ENCODE measurements at places on chromosomes 7 and 10.

DNA sequence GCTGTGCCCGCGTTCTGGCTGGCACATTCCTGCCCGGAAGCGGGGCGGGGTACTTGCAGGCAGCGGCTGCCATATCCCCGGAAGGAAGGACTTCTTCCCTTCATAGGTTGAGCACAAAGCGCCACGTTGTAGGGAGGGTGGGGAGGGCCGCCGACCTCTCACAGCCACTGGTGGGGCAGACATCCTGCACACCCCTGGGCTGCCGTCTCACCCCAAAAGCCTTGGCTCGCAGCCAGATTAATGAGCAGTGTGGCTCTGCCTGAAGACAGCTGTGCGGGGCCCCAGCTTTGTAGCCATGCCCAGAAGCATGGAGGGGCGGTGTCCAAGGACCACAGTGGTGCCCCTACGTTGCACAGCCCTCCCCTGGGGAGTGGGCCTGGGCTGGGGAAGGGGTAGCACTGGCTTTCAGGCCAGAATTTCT lies 54.3 kb upstream of the DPYSL4 start:
- DNase-seq = no peak

GRCh38 chr7:158097106-158097452 lies 490.5 kb downstream of the PTPRN2 start:
- DNase-seq = no peak

DNA sequence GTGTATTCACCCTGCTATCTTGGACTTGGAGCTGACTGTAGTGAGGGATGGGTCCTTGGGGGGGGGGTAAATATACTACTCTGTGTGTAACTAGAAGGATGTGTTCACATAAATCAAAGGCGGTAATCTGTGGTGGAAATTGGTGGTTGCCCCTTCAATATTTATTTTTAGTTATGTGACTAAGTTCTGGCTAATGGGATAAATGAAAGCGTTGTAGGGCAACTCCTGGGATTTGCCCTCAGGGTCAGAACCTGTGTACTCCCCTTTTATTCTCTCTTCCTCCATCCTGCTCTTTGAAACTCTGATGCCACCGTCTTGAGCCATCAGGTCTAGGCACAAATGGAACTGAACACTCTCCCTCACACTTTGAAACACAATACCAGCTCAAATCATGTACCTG lies 24.3 kb upstream of the ST7 start:
- DNase-seq = no peak

DNA sequence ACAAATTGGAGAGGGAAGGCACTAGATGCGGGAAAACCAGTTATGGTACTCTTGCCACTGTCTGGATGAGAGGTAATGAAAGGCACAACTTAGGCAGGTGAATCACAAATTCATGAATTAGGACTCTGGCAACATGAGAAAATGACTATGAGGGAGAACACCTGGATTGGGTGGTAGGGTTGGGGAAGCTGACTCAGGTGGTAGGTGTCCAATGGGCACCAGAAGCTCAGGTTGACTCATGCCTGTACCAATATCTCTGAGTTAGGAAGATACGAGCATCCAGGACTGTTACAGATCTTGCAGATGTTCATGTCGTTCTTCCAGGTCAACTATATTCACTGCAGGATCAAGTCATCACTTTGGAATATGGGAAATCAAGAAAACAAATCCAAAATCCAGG lies 56.7 kb downstream of the NPY start:
- no peak for DNase-seq
